ENCODE measurements at places on chromosomes 5 and 9.

GRCh38 chr5:168819004-168819621 is 239.9 kb upstream of the PANK3 start:
- no peak for DNase-seq

- DNase-seq, result no peak
Observed at GRCh38 chr9:71128796-71129195, 7.4 kb upstream of the TRPM3 start.

- DNase-seq, result peak; percentile 31
Observed at GRCh38 chr9:91166796-91167366, 194.8 kb downstream of the AUH start.

GRCh38 chr5:108528655-108529054 is 146.8 kb upstream of the FBXL17 start:
- no peak for DNase-seq

DNA sequence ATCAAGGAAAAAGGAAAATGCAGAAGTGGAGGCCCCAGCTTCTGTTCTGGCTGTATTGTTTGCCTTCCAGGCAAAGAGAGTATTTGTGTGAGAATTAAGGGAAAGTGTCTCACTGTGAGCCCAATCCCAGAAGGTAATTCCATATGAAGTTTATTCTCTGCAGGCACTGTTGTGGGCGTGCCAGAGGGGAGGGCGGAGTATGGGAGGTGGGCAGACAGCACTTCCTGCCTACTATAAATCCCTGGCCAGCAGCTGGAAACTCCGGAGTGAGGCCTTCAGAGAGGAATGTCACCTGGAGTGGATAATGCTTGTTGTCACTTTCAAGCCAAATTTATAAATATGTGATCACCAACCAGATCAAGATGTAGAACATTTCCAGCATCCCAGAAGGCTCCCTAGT is 209.5 kb downstream of the ARHGAP26 start:
- DNase-seq, result no peak

GRCh38 chr5:66171349-66172344 is 27.5 kb downstream of the SREK1 start:
- DNase-seq, result peak; percentile 70

- DNase-seq, result peak; percentile 4
Observed at GRCh38 chr5:60492958-60493357, 207.0 kb downstream of the DEPDC1B start.

DNA sequence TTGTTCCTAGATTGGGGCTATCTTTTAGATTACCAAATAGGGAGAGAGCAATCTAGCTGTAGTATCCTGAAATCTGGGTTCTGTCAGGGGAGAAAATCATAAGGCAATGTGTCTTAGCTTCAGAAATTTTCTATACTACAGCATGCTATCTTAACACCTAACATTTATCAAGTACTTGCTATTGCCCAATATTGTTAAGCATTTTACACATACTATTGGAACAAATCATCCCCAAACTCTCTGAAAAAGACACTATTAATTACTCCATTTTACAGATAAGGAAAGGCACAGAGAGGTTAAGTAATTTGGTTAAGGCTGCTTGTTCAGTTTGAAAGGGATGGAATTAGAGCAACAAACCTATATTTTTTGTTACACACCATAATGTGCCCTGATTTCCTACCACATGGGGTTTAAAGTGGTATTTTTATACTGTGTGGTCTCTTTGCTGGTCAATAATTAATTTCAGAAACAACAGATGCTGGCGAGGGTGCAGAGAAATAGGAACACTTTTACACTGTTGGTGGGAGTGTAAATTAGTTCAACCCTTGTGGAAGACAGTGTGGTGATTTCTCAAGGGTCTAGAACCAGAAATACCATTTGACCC is 57.2 kb upstream of the RIC1 start:
- no peak for DNase-seq

DNA sequence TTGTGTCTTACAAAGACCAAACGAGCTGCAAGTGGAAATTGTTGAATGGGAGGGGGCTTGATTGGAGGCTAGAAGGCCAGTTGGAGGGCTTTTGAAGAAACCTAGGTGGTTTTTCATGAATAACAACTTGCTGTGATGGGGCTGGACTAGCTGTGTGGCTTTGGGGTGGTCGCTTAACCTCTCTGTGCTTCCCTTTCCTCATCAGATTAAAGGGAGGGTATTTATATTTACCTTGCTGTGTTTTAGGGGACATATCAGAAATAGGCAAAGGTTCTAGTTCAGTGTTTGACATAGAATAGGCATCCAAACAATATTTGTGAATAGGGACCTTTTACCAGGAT is 74.9 kb downstream of the ZNF618 start:
- no peak for DNase-seq

DNA sequence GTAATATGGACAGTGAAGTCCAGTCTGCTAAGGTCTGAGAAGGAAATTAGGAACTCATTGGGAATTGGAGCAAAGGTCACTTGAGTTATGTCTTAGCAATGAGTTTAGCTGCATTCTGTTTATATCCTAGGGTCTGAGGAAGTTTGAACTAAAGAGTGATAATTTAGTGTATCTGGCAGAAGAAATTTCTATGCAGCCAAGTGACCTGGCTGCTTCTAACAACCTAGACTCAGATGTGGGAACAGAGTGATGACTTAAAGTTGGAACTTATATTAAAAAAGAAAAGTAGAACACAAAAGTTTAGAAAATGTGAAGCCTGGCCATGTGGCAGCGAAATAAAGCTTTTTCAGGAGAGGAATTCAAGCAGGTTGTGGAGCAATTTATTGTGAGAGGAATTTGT is 106.2 kb downstream of the PRDM9 start:
- DNase-seq, result no peak

DNA sequence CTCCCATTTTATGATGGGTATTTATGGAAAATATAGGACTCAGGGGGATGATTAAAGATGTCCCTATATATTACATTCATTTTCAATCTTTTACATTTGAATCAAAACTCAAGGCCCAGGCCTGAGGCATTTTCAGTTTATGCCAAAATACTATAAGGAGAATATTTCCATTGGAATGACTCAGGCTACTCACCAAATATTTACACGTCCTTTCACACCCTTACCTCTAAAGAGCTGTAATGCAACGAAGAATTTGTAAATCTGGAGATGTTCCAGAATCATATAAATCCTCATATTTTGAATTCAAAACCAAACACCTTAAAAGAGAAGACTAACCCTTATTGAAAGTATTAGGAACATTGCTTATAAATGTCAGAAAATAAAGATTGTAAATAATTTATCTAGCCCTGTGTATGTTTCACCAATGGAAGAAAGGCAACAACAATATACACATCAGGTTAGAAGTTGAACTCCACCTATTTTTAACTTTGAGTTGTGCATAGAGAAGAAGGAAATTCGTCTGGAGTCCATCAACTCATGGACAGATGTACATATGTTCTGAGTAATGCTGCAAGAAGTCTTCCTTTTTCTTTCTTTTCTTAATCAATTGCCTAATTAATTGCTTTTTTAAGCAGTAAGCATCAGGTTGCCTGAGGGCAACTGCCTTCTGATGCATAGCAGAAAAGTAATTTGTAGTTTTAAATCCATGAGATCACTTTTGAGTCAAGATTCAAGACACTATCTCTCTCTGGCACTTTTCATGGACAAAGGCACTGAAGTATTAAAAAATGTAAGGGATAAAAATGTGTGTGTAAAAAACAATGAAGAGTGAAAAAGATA is 579.3 kb upstream of the RGMB start:
- DNase-seq, result no peak

GRCh38 chr5:130111746-130112145 is 207.5 kb downstream of the CHSY3 start:
- no peak for DNase-seq

DNA sequence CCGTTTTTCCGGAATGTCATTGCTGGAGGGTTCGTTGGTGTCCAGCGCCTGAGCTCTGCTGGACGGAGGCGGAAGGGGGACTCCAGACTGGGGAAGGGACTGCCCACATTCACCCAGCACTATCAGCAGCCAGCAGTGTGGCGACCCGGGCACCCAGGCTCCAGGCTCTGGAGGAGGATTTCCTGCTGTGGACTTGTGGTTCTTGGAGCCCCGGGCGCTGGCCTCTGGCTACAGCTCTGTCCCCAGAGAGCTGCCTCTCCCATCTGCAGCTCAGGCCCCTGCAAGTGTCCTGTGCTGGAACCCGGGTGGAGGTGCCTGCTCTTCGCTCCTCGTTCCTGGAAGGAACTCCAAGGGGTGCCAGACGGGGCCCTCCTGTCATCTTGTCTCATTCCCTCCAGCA is 152.6 kb downstream of the RGS3 start:
- no peak for DNase-seq

DNA sequence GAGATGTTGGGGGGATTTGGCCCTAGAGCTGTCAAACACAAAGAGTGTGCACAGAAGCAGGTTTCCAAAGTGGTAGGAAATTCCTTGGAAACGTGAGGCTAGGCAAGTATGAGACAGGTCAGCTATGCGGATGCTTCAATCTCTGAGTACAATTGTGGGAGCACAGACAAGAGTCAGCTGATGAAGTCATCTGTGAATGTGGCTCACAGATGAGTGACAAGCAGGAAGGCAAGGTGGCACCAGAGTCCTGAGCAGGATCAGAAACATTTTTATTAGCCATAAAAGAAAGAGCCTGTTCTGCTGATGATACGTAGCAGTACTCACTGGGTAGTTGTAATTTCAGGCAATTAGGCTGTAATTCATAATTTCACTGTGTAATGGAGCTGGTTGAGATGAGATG is 117.0 kb downstream of the DCP2 start:
- DNase-seq, result no peak

GRCh38 chr9:88378317-88378716 is 9.9 kb upstream of the SPIN1 start:
- DNase-seq, result no peak

DNA sequence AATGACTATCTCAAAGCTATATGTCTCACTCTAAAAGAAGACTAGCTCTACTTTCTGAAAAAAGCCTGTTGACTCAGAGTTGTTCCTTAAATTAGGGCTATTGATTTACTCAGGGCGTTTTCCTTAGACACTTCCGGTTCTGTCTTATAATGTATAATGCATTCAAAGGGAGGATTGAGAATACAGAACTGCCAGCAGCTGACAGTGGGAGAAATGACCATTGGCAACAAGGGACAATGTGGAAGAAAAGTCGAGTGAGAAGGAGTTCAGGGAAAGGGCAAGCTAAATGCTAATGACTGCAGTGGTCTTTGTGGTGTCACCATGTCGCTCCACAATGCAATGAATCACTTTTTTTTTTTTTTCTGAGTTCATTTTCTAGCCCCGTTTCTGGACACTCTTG is 65.7 kb upstream of the ANKH start:
- no peak for DNase-seq

DNA sequence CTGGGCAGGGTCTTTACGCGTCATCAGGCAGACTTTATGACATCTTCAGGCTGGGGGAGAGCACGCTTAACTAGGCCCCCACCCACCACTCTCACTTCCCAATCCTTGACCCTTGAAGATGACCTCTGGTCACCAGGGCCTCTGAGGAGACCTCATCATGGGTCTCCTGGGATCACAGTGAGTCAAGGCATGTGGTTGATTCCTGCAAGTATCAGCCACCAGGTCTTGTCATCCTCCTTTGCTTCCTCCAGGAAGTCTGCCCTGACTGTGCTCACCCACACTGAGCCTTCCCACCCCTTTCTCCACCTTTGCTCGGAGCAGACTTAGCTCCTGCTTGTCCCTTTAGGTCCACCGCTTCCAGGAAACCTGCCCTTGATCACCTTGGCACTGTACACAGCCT is 17.3 kb downstream of the ODF2 start:
- no peak for DNase-seq

GRCh38 chr5:88034520-88034919 is 234.1 kb downstream of the TMEM161B start:
- DNase-seq, result no peak

GRCh38 chr5:134603059-134603458 is 29.6 kb downstream of the SAR1B start:
- DNase-seq, result peak; percentile 37

DNA sequence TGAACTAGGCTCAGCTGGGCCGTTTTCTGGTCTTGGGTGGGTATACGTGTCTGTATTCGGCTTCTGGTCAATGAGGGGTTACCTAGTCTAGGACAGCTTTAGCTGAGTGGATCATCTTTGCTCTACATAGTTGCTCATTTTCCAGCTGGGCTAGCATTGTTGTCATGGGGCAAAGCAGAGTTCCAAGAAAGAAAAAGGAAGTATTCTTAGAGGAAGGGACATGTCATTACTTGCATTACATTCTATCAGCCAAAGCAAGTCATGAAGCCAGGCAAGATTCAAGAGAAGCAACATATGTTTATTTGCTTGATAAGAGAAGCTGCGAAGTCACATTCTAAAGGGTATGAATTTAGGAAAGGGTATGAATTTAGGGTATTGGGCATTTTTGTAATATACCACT is 396.5 kb downstream of the ZNF608 start:
- DNase-seq, result no peak

- DNase-seq, result no peak
Observed at GRCh38 chr5:34918025-34918424, 2.5 kb downstream of the BRIX1 start.

DNA sequence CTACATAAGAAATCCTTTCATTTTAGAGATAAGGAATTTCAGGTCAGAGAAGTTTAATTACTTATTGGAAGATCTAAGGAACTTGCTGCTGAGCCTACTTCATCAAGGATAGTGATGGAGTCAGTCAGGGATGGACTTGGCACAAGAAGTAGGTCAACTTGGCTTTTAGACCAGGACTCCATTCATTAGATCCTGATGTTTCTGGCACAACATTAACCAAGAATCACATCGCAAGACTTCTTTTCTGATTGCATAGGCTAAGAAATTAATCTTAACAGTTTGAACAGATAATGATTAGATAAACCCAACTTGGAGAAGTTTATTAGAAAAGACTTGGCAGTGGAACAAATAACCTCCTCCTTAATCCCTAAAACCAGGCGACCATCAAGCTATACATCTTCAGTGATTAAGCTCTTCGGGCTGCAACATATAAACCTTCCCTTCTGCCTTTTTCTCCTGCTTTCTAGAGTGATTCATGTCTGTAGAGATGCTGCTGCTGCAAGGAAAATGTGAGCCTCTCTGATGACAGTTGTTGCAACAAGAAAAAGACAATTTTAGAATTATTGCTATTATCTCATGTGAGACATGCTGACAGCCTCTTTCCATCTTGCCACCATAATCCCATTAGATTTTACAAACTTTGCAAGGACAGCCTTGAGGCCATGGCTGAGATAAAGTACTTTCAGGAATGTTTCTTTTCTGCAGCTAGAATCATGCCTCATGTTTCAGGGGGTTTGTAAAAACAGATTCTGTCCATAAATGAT is 207.9 kb upstream of the SLC27A6 start:
- DNase-seq, result no peak

DNA sequence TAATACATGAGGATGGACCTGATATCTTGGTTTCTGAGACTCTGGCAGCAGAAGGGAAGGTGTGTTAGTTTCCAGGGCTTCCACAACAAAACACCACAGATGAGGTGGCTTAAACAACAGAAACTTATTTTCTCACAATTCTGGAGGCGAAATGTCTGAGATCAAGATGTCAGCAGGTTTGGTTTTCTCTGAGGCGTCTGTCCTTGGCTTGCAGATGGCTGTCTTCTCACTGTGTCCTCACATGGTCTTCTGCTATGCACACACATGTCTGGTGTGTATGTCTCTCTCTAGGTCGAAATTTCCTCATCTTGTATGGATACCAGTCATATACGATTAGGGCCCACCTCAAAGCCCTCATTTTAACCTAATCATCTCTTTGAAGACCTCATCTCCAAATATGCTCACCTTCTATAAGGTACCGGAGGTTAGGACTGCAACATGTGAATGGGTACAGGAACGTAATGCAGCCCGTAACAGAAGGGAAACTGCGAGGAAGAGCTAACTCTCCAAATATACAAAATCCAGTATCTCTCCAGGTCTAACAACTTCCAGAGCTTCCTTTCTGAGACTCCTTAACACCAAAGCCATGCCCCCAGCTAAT is 139.8 kb upstream of the SMARCA2 start:
- no peak for DNase-seq

- DNase-seq, result no peak
Observed at GRCh38 chr9:137488327-137488653, 29.2 kb upstream of the NSMF start.

Data from HFFc6 (cell line).